ENCODE measurements at places on chromosomes 11 and 22.

DNA sequence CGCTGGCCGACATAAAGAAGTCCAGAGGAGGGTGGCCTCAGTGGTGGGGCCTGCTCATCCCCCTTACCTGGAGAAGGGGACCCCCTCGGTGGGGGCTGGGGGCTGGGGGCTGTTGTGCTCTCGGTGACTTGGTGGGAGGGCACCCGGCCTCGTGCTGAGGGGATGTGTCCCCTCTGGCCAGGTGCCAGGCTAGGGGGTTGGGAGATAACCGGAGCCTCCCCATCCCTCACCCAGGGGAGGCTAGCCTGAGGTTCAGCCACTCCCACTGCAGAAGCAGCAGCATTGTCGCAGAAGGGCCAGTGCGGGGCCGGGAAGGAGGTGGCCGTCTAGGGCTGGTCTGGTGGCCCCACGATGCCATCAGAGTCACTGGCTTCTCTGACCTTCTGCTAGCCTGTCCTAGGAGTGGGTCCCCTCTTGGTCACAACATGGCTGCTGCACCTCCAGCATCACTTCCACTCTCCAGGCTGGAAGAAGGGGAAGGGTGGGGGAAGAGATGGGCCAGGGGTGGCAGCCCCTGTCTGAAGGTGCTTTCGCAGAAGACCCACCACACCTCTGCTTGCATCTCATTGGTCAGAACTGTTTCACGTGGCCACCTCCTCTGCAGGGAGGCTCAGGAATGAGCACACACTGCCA lies 44.2 kb upstream of the FADD start:
- no peak for DNase-seq

- no peak for DNase-seq
These were observed 40.9 kb upstream of the OR9Q1 start for GRCh38 chr11:57982776-57983175.

- no peak for DNase-seq
These were observed 49.3 kb downstream of the TIMP3 start for GRCh38 chr22:32850591-32851517.

GRCh38 chr11:120674542-120674941 lies 163.0 kb downstream of the GRIK4 start:
- DNase-seq: no peak

DNA sequence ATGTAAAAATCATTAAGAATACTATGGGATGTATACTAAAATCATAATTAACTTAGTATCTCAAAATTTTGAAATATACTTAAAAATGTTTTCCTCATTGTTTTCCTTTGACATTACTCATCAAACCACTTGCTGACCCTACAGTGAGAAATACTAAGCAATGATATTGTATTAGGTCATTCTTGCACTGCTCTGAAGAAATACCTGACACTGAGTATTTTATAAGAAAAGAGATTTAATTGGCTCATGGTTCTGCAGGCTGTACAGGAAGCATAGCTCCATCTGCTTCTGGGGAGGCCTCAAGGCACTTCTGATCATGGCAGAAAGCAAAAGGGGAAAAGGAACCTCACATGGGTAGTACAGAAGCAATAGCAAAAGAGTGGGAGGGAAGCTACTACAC lies 950.9 kb upstream of the CHORDC1 start:
- DNase-seq: no peak

GRCh38 chr11:88629496-88629895 lies 292.0 kb upstream of the CTSC start:
- no peak for DNase-seq

DNA sequence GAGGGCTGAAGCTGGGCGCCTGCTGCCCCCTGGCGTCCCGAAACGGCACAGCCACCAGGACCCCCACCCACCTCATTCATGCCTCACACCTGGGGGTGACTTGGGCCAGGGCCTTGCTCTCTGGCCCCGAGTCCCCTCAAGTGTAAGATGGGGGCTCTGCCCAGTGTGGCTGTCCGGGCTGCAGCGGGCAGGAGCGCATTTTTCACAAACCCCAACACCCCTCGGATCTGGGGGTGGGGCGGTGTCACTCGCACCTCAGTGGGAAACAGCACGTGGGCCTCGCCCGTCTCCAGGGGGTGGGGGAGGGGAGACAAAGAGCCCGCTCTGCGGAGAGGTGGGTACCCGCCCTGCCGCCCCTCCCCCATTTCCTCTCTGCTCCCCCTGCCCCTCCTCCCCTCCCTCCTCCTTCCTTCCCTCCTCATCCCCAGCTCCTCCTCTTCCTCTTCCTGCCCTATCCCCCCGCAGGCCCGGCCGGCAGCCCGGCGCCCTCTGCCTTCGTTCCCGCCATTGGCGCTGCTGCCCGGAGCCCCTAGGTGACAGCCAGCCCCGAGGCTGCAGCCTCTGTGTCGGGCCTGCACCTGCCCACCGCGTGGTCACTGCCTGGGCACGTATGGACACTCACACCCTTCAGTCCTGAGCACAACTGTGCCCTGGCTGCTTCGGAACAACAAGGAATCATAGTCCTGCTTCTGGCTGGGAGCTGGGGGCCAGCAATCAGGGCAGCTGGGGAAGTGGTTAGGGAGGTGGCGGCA lies 6.8 kb upstream of the CDKN1C start:
- DNase-seq: peak; percentile 35

DNA sequence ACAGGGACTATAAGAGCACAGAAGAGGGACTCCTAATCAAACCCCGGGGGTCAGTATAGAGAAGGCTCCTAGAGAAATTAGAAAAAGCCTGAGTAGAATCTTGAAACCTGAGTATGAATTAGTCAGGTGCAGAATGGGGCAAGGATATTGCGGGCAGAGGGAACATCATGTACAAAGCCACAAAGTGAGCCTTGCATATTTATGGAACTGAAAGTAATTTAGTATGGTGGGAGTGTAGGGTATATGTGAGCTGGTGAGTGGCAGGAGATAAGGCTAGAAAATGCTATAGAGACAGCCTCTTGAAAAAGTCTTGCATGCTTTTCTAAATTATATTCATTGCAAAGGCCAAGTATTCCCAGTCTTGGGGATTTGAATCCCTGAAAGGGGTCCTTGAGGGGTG lies 93.7 kb downstream of the STIM1 start:
- DNase-seq: no peak

DNA sequence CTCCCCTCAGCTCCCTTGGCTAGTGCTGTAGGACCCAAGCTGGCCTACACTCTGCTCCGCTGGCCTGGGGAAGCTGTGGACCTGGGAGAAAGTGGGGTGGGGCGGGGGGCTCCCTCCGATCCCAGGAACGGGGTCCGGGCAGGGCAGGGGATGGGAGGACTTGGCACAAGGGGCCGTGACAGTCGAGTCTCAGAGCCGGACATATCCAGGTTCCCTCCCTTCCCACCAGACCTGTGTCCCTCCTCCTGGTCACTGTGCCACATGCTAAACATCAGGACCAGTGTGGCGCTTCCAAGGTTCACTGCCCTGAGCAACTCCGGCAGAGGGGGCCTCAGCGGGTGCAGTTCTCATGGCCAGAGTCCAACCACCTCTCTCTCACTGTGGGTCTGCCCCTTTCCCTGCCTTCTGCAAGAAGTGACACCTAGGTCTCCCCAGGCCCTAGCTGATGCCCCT lies 2.0 kb downstream of the DUSP8 start:
- DNase-seq: no peak

GRCh38 chr11:129417458-129417857 lies 41.8 kb downstream of the BARX2 start:
- no peak for DNase-seq

GRCh38 chr11:74696939-74697675 lies 34.1 kb downstream of the CHRDL2 start:
- DNase-seq: no peak

DNA sequence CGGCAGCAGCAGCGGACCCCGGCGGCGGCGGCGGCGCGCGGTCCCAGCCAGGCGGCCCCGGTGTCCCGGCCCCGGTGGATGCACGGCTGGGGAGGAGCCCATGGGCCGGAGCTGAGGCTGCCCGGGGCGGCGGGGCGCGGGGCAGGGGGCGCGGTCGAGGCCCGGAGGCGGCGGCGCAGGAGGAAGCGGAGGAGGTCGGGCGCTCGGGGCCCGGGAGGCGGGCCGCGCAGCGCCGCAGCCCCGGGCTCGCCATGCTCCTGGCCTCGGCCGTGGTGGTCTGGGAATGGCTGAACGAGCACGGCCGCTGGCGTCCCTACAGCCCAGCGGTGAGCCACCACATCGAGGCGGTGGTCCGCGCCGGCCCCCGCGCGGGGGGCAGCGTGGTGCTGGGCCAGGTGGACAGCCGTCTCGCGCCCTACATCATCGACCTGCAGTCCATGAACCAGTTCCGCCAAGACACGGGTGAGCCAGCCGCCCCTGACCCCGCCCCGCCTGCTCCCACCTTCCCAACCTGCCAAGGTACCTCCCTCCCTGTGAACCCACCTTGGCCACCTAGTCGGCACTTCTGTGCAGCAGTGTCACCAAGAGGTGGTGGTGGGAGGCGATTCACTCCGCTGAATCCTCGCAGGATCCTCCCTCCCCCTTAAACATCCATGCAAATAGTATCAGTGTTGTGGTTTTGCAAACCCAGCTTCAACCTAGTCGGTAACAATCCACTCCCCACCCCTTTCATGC lies 580 bp downstream of the DTX4 start:
- DNase-seq: no peak

DNA sequence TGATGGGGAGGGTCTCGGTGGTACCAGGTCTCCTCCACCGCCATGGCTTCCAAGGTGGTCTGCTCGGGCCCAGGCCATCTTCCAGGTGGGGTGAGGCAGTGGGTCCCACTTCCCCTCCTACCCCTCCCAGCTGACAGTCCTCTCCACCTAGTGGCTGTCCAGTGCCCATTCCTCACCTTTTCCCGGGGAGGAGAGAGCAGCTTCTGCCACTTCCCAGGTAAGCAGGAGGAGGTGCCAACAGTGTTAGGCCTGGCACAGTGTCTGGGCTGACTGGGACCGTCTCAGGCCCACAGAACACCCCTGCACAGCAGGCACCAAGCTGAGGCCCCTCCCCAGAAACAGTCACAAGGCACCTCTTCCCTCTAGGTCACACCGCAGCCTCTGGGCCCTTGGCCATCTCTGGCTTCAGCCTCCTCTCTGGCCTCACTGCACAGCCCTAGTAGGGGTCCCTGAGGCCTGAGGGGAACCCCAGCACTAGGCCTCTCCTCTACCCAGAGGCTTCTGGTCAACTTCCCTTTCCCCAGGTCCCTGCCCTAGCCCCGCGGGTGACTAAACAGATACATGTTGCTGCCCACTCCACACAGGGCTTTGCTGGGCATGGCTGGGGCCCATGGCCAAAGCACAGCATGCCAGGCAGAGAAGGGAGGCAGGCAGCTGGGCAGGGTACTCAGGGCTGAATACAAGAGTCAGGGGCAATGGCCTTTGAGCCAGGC lies 2.3 kb upstream of the ANKRD13D start:
- DNase-seq: no peak

DNA sequence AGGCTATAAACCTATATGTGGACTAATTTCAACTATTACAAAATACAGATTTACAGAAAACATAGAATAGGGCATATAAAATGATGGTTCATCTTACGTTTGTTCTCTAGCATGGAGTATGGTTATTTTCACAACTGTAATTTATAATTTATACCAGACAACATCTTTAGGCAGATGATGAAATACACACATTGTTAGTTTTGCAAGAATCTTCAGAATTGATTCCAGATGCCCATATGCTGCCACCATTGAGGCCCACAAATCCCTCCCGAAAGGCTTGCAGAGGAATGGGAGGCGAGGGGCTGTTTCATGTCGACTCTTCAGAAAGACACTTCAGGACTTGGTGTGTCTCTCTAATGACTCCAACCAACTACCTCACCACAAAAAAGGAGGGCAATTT lies 6.2 kb downstream of the PTPN5 start:
- no peak for DNase-seq

DNA sequence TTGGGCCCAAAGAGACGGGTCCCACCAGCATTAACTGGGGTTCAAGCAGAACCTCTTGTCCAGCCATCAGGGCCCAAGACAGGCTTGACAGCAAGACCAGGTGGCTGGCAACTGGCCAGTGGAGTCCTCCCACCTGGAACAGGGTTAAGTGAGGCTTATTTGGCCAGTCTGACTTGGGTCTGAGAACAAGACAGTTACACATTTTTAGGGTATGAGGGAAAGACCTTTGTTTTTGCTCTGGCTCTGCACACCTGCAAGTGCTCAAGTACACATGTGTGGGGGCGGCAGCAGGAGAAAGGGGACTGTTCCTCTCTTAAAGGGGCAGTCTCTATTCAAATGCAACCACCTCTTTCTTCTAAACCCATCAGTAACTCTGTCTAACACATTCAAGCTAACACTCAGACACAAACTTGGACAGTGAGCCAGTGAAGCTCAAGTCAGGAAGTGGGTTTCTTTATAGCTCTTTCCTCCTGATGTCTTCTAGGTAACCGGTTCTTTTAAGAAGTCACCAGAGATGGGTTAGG lies 116.2 kb downstream of the ETS1 start:
- no peak for DNase-seq

DNA sequence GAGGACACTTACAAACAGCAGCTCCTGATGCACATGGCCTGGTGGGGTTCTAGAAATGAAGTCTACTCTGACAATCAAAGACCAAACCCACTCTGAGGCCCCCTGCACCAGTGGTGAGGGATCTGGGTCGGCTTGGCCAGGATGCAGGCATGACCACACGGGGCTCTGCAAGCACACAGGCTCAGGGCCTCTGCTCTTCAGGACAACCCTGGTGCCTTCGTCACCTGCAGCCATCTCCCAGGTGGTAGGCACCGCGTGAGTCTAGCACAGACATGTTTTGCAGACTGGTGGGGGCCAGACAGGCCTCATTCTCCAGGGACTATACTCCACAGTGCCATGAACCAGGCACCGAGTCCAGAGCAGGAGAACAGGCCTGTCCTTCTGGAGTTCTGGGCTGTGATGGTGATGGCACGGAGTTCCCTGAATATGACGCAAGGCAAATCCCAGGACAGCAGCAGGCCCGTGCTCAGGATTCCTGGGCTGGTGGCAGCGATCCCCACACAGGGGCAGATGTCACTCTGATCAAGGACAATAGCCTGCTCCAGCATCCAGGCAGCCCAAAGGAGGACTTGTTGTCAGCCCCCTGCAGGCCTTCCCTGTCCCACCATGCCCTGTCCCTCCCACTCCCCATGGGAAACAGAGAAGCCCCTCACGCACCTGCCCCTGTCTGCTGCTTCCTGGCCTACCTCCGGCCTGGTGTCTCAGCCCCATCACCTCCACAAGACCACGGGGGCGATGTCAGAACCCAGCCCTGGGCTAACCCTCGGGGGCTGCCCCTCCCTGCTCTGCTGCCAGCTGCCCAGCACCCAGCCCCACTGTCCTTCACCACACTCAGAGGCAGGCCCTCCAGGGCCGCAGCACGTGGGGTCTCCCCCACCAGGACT lies 36.1 kb downstream of the GNB1L start:
- DNase-seq: no peak
